ENCODE measurements at places on chromosomes 5 and 9. TPM values are rescaled to one million over a fixed set of nuclear protein-coding genes. Genes with fewer than 3 reads are reported as not detected.

Gene BRINP1
- 0.25 TPM for total RNA-seq

Gene GMCL2
- total RNA-seq, result not detected

Gene HTR1A
- not detected for total RNA-seq

Gene NR5A1
- total RNA-seq, result 0.40 TPM

Gene MEIKIN
- not detected for total RNA-seq

Gene ANKRD18B
- total RNA-seq, result 0.40 TPM

Gene SLC36A2
- total RNA-seq, result not detected

Gene GFI1B
- 0.15 TPM for total RNA-seq

Gene CCDC180
- 1.1 TPM for total RNA-seq

Gene CPEB4
- 28.2 TPM for total RNA-seq

DNA sequence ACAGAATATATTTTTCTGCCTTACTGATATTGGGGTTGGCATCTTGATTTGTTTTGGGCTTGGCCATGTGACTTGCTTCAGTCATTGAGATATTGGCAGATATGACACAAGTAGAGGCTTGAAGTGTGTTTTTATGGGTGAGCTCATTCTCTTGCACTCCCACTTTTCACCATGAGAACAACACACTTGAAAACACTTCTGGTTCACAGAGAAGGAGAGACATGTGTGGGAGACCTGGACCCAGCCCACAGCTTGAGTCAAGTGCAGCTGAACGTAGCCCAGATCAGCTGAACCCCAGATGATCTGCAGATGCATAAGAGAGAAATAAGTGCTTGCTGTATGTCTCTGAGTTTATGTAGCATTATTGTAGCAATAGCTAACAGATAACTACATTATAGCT, 155.4 kb downstream of the SEMA6A start:
- no peak for DNase-seq

GRCh38 chr5:6069496-6070185, 308.7 kb downstream of the MED10 start:
- DNase-seq, result no peak

GRCh38 chr5:54207566-54207965, 102.8 kb downstream of the ARL15 start:
- no peak for DNase-seq

GRCh38 chr5:77259476-77259875, 49.0 kb downstream of the PDE8B start:
- no peak for DNase-seq

- DNase-seq, result no peak
Measured at GRCh38 chr9:91897201-91897600, 52.8 kb downstream of the ROR2 start.

- DNase-seq, result no peak
Measured at GRCh38 chr5:100550531-100551051, 15.4 kb downstream of the FAM174A start.

GRCh38 chr9:137524981-137525317, 25.3 kb downstream of the PNPLA7 start:
- DNase-seq, result no peak

DNA sequence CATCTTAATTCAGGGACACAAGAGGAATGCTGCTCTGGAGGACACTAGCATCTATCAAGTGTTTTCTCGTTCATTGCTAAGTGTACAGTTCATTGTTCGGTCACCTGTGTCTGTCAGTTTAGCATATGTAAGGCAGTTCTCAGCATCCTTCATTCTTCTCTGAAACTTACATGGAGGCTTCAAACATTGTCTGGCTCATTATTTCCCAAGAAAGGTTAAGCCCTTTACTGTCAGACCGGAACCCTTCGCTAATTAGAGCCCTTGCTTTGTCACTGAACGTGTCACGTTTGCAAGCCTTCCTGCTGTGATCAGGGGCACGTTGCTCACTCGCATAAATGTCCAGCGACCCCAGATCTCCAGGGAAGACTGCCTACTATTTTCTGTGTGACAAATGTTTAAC, 62.3 kb upstream of the RIOK2 start:
- DNase-seq, result no peak

- DNase-seq, result no peak
Measured at GRCh38 chr5:170397059-170397458, 7.9 kb upstream of the KCNMB1 start.

- DNase-seq, result no peak
Measured at GRCh38 chr5:518721-519120, 5.5 kb downstream of the SLC9A3 start.

DNA sequence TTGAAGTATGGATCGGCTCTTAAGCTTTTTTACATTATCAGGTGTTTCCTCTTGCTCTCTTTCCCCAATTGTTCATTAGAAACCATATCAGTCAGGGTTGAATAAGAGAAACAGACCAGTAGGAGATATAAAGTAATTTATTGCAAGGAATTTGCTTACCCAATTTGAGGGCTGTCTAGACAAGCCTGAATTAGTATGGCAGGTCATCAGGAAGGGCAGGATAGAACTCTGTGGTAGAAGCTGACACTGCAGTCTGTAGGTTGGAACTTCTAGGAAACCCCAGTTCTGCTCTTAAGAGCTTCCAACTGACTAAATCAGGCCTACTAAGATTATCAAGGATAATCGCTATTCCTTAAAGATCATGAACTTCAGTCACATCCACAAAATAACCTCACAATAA, 24.3 kb downstream of the ISOC1 start:
- DNase-seq, result no peak

DNA sequence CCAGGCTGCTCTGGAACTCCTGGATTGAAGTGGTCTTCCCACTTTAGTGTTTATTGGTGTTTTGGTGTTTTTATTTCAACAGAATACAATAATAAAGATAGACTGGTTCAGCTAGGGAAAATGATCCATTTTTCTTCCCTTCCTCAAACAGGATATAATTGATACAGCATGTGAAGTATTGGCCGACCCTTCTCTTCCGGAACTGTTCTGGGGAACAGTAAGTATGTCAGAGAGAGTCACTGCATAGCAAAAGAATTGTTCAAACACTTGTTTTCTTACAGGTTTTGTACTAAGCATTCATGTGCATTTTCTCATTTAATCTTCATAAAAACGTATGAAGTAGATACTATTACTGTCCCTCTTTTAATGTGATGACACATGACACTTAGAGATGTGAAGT, 31.6 kb downstream of the NUP188 start:
- no peak for DNase-seq

GRCh38 chr5:150141544-150142184, 14.0 kb downstream of the PDGFRB start:
- no peak for DNase-seq

GRCh38 chr9:93183663-93184431, at the start of gene WNK2:
Gene WNK2 (plus strand): TSS chr9:93184139. CDS start chr9:93184930, 791 bp downstream.
- DNase-seq, result no peak

DNA sequence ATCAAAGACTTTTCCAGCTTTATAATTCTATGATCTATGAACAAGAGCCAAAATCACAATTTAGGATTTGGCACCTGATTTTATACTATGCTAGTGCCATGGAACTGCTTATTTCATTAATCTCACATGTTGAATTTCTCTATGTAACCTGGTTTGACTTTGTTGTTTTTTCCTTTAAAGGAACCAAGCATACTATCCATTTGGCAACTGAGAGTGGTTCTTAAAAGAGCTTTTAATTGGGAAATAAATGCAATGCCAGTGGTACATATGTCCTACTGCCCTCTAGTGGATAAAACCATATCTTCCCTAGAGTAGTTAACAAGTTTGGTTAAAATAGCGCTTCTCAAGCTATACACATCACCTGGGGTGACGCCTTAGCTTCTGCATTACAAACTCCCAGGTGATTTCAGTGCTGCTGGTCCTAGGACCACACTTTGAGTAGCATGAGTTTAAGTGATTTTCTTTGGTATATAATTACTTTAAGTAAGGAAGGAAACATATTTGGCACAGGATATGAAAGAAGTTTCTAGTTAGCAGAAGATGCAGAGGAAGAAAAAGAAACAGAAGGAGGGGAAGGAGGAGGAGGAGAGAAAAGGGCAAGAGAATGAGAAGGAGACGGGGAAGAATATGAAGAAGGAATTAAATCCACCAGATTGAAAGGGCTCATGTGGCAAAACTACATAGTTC, 56.8 kb downstream of the FGF10 start:
- DNase-seq, result no peak

DNA sequence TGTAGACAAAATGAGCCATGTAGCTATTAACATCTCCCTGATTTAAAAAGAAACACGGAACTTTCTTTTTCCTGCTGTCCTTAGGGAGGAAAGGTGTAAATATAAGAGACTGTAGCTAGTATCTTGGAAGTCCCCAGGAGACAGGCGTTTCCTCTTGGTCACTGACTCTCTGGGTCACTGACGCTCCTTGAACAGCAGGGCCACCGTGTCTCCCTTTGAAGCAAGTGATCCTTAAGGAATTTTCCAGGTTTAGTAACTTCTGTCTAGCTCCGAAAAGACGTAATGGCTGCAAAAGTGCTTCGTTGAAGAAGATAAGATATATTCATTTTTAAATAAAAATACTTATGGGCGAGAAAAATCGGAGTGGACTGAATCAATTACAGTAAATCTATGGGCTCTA, 745 bp upstream of the CLTA start:
- no peak for DNase-seq

DNA sequence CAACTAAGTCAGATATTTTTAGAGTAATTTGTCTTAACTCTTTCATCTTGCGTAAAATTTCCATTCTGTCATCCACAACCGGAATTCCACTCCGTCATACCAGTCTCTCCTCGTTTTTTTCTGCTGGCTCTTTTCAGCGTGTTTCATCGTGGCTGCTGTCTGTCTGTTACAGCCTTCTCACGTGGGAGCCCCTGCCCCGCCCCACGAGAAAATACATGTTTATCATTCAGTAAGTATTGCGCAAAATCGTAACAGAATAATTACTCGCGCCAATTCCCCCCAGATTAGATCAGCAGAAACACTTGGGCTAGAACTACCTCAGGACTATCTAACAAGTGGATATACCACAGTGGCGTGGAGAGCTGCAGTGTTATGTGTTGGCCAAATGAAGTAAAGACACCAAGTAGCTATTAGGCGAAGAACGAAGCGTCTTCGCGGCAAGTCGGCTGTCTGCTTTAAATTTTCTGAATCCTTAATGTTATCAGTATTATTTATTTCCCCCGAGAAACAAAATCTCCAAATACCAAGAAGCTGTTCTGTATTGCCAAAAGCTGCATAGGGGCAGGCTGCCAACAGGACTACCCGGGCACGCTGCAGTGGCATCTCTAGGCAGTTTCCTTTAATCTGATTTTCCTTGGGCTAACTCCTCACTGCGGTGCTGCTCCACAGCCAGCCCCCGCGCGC, 566 bp upstream of the FOCAD start:
- DNase-seq, result peak; percentile 48

GRCh38 chr5:44160369-44160768, 228.9 kb downstream of the FGF10 start:
- DNase-seq, result no peak

DNA sequence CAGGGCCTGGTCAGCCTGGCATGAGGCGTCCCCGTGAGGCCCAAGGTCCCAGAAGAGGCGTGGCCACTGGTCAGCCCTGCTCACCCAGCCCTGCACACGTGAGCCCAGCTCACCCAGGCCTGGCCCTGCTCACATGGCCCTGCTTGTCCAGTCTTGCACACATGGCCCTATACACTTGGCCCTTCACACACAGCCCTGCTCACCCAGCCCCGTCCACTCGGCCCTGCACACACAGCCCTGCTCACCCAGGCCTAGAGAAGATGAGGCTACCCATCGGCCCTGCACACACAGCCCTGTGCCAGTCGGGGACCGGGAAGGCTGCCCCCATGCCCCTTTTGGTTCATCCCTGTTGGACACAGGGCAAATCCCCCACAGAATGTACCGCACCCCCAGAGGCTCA, 28.4 kb downstream of the ZDHHC11B start:
- peak; percentile 44 for DNase-seq

- no peak for DNase-seq
Measured at GRCh38 chr5:165504674-165505073, 1999.3 kb downstream of the MAT2B start.

DNA sequence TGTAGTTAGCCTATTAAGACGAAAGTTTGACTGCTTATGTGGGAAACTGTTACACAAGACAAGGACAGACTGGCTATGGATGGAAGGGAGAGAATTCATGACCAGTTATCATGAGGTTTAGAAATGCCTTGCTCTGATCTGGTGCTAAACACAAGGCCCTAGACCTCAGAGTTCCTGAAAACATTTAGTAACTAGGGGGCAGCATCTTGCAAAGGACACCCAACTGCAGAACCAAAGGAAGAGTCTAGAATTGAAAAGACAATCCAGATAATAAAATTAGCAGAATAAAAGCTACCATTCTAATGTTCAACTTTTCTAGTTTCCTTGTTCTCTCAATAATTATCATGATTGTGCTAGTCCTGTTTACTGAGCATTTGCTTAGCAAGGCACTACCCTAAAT, 130.5 kb upstream of the GPR151 start:
- DNase-seq, result no peak

GRCh38 chr5:10583663-10584572, 20.0 kb downstream of the ANKRD33B start:
- peak; percentile 21 for DNase-seq

- no peak for DNase-seq
Measured at GRCh38 chr9:3721096-3721495, 195.3 kb upstream of the RFX3 start.

DNA sequence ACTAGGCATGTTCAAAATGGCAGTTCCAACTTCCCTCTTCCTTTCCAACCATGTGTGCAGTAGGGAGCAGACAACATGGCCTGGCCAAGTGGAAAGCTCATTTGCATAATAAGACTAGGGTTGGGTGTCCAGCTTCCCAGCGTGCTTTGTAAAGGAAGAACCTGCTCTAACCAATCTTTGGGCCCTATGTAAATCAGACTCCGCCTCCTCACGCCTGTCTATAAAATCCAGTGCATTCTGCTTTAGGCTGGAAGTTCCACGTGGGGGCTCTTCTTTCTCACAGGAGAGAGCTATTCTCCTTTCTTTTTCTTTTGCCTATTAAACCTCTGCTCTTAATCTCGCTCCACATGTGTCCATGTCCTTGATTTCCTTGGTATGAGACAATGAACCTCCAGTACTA, 83.4 kb downstream of the GCNT1 start:
- no peak for DNase-seq

DNA sequence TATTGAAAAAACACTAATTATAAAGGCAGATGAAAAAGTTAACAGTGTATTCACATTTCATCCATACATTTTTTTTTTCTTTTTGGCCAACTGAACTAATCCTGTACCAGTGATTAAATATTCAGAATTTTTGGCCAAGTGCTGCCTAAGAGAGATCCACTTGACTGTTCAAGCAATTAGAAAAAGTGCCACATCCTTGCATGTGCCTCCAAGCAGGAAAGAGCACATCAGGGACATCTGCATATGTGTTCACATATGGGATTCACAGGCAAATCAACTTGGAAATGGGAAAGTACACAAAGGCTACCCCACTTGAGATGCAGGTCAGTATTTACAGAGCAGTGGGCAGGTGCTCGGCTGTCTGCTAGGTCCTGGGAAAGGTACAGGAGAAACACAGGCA, 163.3 kb upstream of the LHFPL2 start:
- DNase-seq, result no peak

- DNase-seq, result no peak
Measured at GRCh38 chr5:168132241-168132641, 159.2 kb upstream of the WWC1 start.

DNA sequence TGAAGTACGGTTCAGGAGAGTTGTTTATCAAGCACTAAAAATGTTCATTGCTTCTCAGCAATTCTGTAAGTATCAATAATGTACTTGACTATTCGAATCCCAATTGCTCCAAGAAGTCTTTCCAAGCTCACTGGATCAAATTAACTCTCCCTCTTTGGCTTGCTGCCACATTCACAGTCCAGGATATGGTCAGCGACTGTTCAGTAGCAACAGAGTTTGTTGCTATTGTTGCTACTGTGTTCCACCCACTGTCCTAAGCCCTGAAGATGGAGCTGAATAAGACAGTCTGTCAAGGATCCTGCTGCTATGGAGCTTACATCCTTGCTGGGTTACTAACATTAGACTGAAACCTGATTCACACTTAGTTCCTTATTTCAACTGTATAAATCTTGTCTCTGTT, 110.8 kb downstream of the FGF10 start:
- DNase-seq, result no peak

Data from left lobe of liver (tissue), 2 donors.